Adipocyte (in vitro differentiated cells): ENCODE measurements at places on chromosomes 1 and 21.

GRCh38 chr1:10031461-10031860, 1.3 kb upstream of the UBE4B start:
- DNase-seq, result peak; percentile 60

GRCh38 chr1:201904579-201904978, 15.9 kb downstream of the SHISA4 start:
- DNase-seq, result peak; percentile 89

DNA sequence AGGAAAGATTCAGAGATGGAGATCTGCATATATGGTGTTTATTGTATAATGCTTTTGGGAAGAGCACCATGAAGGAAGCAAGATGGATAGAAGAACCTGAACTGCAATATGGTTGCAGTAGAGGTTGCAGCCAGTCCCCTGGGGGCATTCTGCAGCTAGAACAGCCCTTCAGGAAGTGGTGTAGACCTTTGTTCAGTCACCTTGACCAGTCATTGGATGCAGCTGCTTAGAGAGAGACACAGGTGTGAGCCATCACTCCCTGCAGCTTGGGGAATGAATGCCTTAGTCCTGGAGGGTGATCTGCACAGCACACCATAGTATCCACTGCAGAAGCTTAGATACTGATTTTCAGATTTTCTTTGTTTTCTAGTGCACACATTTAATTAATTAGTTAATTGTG, 42.3 kb downstream of the NEK7 start:
- DNase-seq, result no peak

DNA sequence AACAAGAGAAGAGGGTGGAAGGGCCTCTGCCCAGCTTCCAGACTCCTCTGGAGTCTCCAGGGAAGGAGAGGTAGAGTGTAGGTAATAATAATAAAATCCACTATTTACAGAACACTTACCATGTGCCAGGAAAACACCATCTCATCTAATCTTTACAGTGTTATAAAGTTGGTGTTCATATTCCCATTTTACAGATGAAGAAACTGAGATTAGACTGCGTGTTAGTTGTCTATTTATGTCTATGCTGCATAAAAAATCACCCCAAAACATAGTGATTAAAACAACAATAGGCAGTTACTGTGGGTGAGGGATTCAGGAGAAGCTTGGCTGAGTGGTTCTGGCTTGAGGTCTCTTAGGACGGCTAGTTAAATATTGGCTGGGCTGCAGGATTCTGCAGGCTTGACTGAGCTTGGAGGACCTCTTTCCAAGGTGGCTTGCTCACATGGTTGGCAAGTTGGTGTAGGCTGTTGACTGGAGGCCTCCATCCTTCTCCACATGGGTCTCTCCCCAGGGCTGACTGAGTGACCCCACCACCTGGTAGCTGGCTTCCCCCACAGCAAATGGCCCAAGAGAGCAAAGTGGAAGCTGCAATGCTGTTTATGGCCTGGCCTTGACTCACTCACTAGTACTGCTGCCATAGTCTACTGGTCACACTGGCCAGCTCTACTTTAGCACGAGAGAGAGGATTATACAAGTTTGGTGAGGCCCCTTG, 6.5 kb upstream of the ALX3 start:
- no peak for DNase-seq

DNA sequence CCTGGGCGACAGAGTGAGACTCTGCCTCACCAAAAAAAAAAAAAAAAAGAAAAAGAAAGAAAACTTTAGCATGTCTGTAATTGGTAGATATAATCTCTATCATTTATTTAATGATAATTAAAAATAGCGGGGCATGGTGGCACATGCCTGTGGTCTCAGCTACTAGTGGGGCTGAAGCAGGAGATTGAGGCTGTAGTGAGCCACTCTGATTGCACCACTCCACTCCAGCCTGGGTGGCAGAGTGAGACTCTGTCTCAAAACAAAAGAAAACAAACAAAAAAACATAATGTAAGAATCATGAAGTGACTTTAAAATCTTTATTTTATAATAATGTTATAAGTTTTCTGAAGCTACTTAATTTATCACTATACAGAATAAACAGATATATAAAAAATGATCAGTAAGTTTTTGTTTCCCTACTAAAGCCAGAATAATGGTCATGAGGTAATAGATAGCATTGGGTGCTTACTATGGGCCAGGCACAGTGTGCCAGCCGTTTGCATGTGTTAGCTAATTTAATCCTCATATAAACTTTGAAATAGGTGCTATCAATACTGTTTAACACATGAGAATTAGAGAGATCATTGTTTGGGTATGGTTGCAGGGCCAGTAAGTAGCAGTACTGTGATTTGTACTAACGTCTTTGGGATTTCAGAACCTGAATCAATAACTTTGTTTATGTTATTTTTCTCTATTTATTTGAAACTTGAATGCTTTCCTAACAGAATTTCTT, 23.8 kb downstream of the CLIC4 start:
- DNase-seq, result peak; percentile 48

GRCh38 chr1:46533179-46533864, 18.1 kb downstream of the KNCN start:
- DNase-seq, result peak; percentile 68

DNA sequence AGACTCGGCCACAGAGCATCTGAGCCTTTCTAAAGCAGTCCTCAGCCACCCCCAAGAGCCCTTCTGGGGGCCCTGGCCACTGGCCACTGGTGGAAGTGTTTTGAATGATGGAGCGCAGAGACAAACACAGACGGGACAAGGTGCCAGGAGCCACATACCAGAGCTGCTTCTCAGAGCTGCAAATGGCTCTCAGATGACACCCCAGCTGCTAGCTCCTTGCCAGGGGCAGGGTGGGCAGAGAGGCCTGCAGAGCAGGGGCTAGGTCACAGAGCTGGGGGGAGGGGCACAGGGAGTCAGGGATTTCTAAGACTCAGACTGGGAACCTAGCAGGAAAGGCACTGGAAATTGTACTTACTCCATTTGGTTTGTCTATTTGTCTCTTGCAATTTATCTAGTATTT, 30.4 kb downstream of the KCNN3 start:
- DNase-seq, result no peak

- DNase-seq, result no peak
Measured at GRCh38 chr1:162616848-162617247, 15.4 kb upstream of the DDR2 start.

DNA sequence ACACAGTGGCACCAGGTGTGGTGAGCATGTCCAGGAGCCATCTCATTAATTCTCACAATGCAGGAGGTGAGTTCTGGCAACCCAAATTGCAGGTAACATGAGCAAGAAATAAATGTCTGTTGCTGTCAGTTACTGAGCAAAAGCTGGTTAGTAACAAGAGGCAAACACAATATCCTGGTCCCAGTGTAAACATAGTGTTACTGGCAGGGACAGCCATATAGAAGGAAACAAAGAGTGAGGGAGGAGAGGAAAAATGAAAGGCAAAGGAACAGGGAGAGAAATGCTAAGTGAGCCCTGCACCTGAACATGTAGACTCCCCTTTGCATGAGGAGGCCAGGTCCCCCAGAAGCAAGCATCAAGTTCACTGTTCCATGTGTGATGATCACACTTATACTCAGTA, 203.6 kb downstream of the TRABD2B start:
- DNase-seq, result no peak

DNA sequence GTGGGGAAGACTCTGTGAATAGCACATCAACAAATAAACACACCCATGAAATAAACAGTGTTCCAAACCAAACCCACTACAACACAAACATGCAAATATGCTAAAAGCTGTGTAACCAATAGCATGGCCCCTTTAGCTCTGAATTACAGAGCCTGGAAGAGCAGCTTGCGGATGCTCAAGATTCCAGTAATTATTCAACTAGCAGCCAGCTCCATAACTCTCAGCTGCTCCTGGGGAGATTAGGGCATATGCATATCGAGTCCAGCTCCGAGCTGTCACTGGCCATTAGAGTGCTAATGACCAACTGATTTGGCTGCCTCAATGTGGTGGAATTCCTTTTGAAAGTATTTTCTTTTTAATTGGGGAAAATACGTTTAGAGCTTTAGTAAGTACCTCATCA, 207.1 kb downstream of the HHAT start:
- no peak for DNase-seq

DNA sequence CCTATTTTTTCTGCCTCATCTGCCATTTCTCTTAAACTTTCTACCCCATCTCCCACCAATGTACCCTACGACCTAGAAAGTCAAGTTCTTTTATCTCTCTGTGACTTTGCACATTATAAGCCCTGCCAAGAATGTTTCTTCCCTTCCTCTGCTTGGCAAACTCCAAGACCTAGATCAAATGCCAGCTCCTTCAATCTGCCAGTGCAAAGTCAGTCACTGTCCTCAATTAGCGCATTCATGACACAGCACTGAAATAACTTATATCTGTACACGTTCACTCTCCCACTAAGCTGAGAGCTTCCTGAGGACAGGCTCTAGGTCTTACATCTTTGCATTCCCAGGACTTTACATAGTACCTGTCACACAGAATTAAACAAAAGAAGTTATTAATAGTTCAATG, 21.4 kb upstream of the LSM10 start:
- no peak for DNase-seq

DNA sequence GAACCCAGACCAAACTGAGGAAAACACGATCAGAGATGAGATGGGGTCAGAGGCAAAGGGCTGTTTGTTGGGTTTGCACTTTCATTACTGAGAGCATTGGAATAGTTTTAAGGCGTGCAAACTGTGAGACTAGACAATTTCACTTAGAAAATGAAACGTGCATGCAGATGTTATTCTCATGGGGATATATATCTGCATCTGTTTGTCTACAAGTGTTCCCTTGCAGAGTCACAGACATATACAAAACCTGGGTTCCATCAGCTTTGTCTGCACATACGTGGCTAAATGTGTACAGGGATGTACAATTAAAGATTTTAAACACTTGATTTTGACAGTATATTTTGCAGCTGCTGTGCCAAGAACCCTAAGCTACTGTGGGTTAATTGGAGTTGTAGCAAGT, 355.4 kb downstream of the KIF26B start:
- DNase-seq, result no peak
